Psoas muscle (tissue), 8 donors: ENCODE measurements at places on chromosomes 5 and 9. TPM values are rescaled to one million over a fixed set of nuclear protein-coding genes. Genes with fewer than 3 reads are reported as not detected.

DNA sequence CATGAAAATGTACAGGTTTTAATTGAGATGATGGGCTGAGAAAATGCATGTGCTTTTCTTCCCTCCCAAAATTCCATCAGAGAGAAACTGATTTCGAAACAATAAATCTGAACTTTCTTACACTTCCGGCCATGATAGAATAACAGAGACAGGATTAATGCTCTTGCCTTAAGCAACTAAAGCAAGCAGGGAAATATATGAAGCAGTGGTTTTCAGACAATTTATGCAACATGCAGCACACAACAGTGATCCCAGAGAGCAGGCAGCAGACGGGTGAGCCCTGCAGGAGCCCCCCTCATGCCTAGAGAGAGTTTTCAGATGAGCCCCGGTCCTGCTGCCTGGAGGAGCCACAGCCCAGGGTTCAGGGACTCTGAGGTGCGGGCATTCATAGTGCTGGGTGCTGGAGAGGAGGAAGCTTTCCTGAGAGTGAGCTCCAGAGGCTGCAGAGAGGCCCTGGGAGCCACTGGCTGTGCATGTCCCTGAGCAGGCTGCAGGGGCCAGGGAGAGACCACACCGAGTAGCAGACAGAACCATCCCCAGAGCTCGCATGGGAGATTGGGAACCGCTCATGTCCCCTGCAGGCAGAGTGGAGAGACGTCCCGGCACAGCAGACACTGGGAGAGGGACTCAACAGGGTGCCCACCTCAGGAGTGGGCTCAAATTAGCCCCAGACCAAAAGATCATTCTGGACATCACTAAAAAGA lies 143.5 kb downstream of the OLFM1 start:
- peak; percentile 33 for DNase-seq
- peaks cover 53% of the 10 kb centered on the region for H3K27me3 ChIP-seq
- no peaks in the 10 kb centered on the region for H3K4me1 ChIP-seq

DNA sequence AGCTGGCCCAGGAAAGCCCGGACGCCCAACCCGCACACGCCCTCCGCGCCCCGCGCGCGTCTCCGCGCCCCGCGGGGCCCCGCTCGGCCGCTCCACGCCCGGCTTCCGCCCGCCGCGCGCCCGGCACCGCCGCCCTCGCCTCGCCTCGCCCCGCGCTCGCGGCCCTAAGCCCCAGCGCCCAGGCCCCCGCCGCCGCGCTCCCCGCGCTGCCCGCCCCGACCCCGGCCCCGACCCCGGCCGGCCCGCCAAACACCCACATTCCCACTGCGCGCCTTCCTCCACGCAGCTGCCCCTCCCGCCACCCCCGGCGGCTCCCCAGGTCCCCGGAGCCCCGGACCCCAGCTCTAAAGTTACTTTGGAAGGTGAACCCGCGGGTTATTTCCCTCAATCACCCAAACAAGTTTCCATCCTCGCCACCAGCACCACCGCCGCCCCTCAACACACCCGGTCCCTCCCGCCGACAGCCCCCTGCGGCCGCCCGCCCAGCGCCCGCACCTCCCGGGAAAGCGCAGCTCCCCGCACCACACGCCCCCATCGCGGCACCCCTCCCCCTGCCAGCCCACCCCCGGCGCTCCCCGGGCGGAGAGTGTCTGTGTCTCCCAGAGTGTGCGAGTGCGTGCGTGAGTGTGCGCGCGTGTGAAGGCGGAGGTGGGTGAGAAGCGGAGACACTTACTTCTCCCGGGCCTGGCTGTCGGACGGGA lies 439 bp downstream of the SSBP2 start:
- H3K4me3 ChIP-seq = peak overlapping the region; percentile 86
- no peaks in the 10 kb centered on the region for H3K27me3 ChIP-seq
- H3K36me3 ChIP-seq = no peaks in the 10 kb centered on the region
- DNase-seq = no peak
- peaks cover 41% of the 10 kb centered on the region for H3K4me1 ChIP-seq

DNA sequence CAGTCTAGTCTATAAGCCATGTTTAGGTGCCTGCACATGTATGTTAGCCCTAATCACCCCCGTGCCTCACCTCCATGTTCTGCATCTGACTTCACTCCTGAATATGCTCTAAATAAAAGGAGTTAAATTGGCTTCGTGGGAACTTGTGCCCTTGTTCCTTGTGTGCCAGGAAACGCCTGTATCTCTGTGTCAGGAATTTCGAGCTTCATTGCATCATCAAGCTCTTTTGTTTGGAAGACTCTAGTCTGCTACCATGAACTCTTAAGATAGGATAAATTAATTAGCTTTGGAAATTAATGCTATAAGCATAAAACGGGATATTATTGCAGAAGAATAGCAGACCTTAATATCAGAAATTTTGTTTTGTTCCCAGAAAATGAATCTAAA lies 99.2 kb downstream of the ADCY2 start:
- H3K27me3 ChIP-seq = no peaks in the 10 kb centered on the region
- DNase-seq = no peak
- H3K4me1 ChIP-seq = peaks cover 49% of the 10 kb centered on the region
- H3K27ac ChIP-seq = peak overlapping the region; percentile 1
- no peak overlapping the region for H3K4me3 ChIP-seq
- H3K36me3 ChIP-seq = no peaks in the 10 kb centered on the region

DNA sequence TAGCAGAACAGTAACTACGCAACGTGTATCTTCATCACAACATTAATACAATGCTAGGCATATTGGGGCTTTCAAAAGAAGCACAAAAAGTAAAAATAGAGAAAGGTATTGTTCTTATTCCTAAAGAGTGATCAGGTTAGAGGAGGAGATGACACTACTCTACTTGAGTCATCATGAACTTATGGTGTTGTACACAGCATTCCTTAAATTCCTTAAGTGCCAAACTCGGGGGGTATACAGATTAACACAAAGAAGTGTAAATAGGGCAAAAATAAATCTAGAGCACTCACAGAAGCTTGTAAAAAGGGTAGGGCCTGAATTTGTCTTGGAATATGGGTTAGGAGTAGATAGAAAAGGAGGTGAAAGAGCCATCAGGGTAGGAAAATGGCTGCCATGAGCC lies 308.0 kb upstream of the DAP start:
- no peaks in the 10 kb centered on the region for H3K27me3 ChIP-seq
- H3K36me3 ChIP-seq = no peaks in the 10 kb centered on the region
- no peak overlapping the region for H3K4me3 ChIP-seq

- no peak for DNase-seq
- H3K4me3 ChIP-seq = no peak overlapping the region
- no peak overlapping the region for H3K27ac ChIP-seq
- no peaks in the 10 kb centered on the region for H3K36me3 ChIP-seq
- H3K27me3 ChIP-seq = peaks cover 5% of the 10 kb centered on the region
These were observed 70.3 kb downstream of the VAV2 start for GRCh38 chr9:133921866-133922265.

DNA sequence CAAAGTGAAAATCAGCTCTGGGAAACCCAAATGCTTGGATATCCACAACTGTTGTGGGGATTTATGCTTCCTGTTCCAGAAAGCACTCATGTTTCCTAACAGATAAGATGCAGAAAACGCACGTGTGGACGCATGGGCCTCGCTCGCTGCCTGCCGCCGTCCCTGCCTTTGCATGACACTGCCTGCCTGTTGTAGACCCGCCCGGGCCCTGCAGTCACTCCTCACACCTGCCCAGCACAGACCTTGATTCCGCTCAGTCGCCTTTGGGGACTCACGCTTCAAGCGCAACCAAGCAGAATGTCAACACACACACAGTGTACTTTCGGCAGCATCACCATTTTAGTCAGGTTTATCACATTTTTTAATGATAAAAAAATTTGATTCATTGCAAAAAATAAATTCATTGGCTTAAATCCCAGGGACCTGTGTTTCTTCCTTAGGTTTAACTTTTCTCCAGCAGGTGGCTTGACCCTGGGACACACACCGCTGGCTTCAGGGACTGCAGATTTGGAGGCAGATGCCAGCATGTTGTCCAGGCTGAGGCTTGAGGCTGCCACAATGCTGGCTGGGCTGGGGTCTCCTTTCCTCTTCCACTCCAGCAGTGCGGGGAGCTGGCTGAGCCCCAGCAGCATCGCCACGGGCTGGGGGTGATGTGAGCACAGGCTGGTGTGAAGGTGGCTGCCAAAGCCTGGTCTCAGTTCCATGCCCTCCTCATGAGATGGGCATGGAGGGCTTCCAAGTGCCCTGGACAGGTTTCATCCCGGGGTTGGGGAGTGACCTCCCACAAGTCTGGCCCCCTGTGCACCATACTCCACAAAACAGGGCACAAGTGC lies 416.9 kb upstream of the IRX4 start:
- H3K4me3 ChIP-seq = no peak overlapping the region
- H3K27ac ChIP-seq = no peak overlapping the region
- H3K36me3 ChIP-seq = no peaks in the 10 kb centered on the region
- no peak for DNase-seq
- no peaks in the 10 kb centered on the region for H3K27me3 ChIP-seq

- no peak overlapping the region for H3K27ac ChIP-seq
- no peaks in the 10 kb centered on the region for H3K27me3 ChIP-seq
- no peak overlapping the region for H3K4me3 ChIP-seq
- H3K4me1 ChIP-seq = no peaks in the 10 kb centered on the region
- H3K36me3 ChIP-seq = no peaks in the 10 kb centered on the region
- DNase-seq = no peak
These were observed 55.9 kb upstream of the UNC5A start for GRCh38 chr5:176754376-176754973.

GRCh38 chr5:141878186-141878710 lies at the start of gene PCDH1:
TSS of gene PCDH1 (minus strand) at chr5:141878410. CDS start at chr5:141878262, 148 bp downstream.
- no peak for DNase-seq
- no peaks in the 10 kb centered on the region for H3K36me3 ChIP-seq
- H3K4me1 ChIP-seq = peaks cover 24% of the 10 kb centered on the region
- peak within 1 kb of the TSS; percentile 71 for H3K4me3 ChIP-seq
- no peaks in the 10 kb centered on the region for H3K27me3 ChIP-seq

- peaks cover 32% of the 10 kb centered on the region for H3K4me1 ChIP-seq
- H3K27ac ChIP-seq = no peak overlapping the region
- no peaks in the 10 kb centered on the region for H3K27me3 ChIP-seq
- peaks cover 2% of the 10 kb centered on the region for H3K36me3 ChIP-seq
- no peak for DNase-seq
These were observed 2.7 kb downstream of the MTRR start for GRCh38 chr5:7871653-7872052.

DNA sequence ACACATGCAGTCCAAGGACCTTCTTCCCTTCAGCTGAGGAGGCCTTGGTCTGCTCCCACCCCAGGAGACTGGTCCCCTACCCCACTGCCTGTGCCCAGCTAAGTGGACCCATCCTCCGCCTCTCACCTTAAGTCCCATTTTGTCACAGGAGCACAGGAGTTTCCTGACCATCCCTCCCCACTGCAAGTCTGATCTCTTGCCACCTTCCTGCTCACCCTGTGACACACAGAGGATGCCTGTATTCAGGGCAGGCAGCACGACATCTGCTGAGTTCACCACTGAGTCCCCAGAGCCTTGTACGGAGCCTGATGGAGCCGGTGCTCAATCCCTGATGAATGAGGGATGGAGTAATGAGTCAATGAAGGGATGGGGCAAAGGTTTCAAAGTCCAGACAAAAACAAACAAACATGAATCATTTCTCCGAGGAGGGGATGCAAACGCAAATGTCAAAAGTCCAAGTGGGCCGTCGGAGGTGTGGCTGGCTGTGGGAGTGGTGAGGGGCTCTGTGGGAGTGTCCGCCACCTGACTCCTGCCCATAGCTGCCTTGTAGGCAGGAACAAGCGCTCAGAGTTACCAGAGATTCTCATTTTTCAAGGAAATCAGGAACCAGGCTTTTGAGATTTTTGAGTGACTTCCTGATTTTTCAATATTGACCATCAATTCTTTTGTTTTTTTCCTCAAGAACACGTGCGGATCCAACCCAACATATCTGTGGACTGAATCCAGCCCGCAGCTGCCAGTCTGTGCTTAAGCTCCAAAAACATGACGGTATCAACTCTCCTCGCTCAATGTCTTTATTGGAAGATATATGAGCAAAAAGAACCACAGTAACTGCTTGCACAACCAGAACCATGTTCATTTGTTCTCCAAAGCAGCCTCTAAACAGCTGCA lies 4.4 kb downstream of the RAPGEF1 start:
- no peaks in the 10 kb centered on the region for H3K36me3 ChIP-seq
- peaks cover 87% of the 10 kb centered on the region for H3K4me1 ChIP-seq
- peak overlapping the region; percentile 16 for H3K4me3 ChIP-seq
- H3K27ac ChIP-seq = peak overlapping the region; percentile 89

- H3K4me3 ChIP-seq = no peak overlapping the region
- no peak overlapping the region for H3K27ac ChIP-seq
- no peaks in the 10 kb centered on the region for H3K36me3 ChIP-seq
- peaks cover 2% of the 10 kb centered on the region for H3K27me3 ChIP-seq
- DNase-seq = no peak
These were observed 323.1 kb upstream of the DAP start for GRCh38 chr5:11084111-11084510.

GRCh38 chr9:95462249-95463147 lies 54.3 kb downstream of the PTCH1 start:
- H3K27ac ChIP-seq = no peak overlapping the region
- no peaks in the 10 kb centered on the region for H3K36me3 ChIP-seq
- peak; percentile 69 for DNase-seq
- no peaks in the 10 kb centered on the region for H3K27me3 ChIP-seq
- peaks cover 9% of the 10 kb centered on the region for H3K4me1 ChIP-seq

Gene ORM1
- not detected for total RNA-seq

Gene DAPK1
- total RNA-seq = 4.1 TPM

Gene GFI1B
- not detected for total RNA-seq
